D341Med (cell line): ENCODE measurements at places on chromosomes 1 and 21.

GRCh38 chr21:42027085-42027821 is 17.1 kb upstream of the ZBTB21 start:
- DNase-seq = no peak

DNA sequence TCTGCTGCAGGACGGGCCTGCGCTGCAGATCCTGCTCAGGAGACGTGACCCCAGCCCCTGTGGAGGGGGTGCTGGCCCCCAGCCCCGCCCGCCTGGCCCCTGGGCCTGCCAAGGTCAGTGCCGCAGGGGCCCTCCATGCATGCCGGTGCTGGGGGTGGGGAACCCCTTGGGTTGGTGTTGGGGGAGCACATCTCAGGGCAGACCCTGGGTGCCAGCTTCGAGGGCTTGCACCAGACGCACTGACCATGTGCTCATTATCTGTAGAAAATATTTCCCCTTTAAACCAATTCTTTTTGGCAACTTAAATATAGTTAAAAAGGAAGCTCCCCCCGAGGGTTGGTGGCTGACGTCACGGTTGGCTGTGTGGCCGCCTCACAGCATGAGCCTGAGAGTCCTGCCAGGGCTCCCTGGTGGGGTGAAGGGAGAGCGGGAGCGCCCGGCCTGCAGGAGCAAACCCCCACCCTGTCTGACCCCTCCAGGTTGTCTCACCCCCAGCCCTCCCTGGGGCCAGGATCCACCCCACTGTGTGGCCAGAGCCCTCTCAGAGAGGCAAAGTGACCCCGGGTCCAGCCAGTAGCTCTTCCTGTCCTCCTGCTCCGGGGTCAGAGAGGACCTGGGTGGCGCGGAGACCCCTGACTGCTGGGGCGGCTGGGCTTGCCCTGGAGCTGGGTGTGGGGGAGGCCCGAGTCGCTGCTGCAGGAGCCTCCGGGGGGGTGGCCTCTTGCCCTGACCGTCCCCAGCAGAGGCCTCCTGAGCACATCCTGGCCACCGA is 5.3 kb upstream of the PFKL start:
- DNase-seq = no peak

GRCh38 chr1:92708368-92708950 is 76.4 kb downstream of the EVI5 start:
- no peak for DNase-seq

DNA sequence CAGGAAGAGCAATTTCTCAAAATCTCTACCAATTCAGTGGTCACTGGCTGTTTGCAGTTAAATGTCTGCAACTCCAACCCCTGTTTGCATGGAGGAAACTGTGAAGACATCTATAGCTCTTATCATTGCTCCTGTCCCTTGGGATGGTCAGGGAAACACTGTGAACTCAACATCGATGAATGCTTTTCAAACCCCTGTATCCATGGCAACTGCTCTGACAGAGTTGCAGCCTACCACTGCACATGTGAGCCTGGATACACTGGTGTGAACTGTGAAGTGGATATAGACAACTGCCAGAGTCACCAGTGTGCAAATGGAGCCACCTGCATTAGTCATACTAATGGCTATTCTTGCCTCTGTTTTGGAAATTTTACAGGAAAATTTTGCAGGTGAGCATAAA is 167.2 kb downstream of the CRB1 start:
- DNase-seq = no peak

DNA sequence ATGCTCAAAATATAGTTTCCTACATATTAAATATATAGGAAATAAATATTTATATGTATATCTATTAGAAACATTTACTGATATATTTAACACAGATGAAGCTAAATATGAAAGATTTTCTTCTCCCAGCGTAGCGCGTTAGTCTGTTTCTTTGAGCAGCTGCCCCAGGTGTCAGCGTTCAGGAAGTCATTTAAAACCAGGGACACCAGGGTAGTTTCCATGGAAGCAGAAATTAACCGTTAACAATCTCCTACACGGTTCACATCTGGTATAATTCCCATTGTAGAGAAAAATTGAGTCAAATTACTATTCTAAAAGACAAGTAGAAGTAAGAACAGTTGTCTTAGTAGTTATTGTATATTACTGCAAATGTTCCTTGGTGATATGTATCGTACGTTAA is 1443.7 kb downstream of the MRPL39 start:
- no peak for DNase-seq

GRCh38 chr1:218255090-218255489 is 30.0 kb upstream of the RRP15 start:
- no peak for DNase-seq

DNA sequence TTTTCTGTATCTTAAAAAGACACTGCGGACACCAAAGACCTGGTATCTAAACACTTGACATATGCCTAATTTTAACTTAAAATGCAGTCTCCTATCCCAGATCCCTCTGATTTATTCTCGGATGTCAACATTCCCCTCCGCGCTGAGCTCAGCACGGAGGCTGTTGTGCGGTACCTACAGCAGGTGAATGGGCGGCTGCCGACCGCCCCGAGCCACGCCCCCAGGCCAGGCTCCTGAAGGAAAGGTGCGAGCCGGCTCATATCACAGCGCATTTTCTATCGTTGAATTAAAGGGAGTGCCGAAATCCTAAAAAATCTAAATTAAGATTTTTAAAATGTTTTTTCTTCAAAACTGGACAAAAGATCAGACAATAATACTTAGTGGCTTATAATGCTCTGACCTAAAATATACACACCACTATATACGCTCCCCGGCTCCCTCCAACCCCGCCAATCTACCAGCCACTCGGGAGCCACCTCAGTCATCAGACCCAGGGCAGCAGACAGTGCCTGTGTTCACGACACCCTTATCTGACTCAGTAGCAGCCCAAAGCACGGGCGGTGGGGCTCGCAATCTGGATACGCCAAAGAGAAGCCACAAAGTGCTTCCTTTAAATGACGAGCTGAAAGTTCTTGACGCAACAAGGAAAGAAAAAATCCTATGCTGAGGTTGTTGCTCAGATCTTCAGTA is 4.1 kb downstream of the WRAP73 start:
- no peak for DNase-seq

DNA sequence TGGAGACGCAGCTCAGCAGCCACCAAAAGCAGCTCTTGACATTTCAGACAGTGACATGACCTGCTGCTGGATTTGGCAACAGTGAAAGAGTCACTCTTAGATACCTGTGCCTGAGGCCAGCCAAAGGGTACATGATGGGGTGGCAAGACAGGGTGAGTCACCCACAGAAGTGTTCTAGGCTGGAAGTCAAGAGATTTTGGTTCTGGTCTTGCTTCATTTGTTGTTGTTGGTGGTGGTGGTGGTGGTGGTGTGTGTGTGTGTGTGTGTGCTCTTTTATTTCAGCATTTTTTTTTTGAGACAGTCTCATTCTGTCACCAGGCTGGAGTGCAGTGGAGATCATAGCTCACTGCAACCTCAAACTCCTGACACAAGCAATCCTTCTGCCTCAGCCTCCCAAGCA is 25.8 kb downstream of the SHISAL2A start:
- no peak for DNase-seq

GRCh38 chr1:32878637-32879041 is 7.7 kb upstream of the HPCA start:
- DNase-seq = no peak

DNA sequence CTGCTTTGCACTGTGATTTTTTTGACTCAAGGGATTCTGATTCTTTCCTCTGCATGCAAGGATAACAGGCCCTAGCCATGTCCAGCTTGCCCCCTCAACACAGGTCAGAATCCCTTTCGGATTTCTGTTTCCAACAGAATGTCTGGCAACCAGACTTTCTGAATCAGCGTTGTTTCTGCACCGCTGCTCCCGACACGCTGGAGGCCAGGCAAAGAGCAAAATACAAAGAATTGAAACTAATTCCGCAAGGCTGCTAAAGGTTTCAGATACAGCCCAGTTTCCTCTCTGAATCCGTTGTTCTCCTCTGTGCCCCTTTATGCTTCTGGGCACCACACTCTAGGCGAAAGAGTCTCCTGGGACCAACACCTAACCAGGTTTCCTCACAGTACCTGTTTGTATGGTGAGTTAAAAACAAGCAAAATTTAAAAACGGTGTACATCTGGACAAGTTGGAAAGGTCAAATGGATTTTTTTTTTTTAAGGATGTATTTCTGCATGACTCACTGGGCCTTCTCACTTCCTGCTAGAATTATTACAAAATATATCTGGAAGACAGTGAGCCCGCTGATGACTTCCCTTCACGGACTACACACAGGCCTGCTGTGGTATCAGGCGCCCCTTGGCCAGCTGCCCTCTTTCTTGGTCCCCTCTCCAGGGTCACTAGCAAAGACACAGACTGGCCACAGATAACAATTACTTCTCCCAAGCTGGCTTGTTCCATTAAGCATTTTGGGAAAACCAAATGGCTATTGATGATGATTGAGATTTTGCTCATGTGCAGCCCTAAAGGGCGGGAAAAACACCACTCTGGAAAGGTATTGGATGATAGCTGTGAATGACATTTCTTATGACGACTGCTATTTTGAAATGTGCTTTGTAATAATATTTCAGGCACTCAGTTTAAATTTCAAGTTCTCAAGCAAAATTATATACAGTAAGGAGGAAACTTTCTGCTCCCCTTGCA is 118.3 kb downstream of the TGFB2 start:
- DNase-seq = no peak

DNA sequence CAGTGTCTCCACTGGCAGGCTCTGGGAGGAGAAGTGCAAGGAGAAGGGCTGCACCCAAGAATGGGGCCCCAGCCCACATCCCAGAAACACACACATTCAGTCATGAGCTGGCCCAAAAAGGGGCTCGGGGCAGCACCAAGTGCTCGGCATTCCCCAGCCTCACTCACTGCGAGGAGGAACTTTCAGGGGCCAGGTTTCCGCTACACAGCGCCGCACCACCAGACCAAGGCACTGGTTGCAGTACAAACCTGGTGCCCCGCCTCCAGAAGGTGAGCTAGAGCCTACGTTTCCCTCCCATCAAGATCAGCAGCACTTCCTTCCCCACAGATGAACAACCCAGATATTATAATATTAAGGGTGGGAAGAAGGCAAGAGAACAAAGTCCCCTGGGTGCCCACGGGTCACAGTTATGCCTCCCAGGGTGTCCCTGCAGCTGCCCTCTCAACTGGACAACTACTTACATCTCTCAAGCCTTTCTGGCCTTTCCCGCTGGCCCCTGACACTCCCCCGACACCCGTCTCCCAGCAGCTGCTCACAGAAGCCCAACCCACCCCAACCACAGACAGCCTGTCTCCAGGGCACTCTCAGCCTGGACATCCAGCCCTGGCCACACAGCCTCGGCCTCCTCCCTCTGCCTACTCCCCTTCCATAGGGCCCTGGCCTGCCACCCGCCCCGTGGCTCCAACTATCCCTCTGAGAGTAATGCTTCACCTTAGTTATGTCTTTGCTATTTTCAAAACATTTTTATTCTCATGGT is 3.8 kb downstream of the PBXIP1 start:
- DNase-seq = no peak

- no peak for DNase-seq
Observed at GRCh38 chr1:192775631-192776030, 33.2 kb upstream of the RGS2 start.

GRCh38 chr21:22311741-22312462 is 1313.7 kb downstream of the NCAM2 start:
- DNase-seq = no peak

DNA sequence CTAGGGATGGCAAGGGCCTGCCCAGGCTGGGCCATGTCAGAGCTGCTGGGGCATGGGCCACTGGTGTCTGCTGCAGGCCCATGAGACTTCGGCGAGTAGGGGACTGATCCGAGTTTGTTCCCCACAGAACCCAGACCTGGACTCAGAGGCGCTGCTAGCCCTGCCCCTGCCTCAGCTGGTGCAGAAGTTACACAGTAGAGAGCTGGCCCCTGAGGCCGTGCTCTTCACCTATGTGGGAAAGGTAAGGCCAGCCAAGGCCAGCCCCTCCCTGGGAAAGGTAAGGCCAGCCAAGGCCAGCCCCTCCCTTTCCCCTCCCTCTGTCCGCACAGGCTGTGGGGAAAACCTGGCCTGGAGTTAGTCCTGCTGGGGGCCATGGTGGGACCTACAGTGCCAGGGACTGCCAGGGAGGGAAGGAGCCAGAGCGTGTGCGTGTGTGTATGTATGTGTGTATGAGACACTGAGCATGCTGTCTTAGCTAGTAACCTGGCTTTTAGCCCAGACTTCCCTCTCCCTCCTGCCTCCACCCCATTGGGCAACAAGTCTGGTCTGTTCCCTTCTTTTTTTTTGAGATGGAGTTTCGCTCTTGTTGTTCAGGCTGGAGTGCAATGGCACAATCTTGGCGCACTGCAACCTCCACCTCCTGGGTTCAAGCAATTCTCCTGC is 8.0 kb downstream of the FAAH start:
- no peak for DNase-seq

GRCh38 chr21:15928196-15928595 is 198.4 kb downstream of the USP25 start:
- DNase-seq = no peak

DNA sequence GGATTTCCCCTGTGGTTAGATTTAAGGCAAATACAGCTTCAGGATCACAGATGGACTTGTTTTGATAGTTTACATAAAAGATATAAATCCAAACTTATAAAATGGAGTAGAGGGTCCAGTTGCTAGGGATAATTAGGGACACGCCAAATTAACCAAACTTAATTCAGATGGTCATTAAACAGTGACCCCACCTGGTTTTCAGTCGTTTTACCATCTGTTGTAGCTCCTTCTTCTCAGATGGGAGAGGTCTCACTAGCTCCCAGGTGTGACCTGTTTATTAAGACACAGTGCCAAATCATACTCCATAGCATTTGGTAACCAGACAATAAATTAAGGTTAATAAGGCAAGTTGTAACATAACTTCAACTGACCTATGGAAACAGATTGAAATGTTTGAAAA is 8.1 kb upstream of the GADD45A start:
- DNase-seq = no peak

DNA sequence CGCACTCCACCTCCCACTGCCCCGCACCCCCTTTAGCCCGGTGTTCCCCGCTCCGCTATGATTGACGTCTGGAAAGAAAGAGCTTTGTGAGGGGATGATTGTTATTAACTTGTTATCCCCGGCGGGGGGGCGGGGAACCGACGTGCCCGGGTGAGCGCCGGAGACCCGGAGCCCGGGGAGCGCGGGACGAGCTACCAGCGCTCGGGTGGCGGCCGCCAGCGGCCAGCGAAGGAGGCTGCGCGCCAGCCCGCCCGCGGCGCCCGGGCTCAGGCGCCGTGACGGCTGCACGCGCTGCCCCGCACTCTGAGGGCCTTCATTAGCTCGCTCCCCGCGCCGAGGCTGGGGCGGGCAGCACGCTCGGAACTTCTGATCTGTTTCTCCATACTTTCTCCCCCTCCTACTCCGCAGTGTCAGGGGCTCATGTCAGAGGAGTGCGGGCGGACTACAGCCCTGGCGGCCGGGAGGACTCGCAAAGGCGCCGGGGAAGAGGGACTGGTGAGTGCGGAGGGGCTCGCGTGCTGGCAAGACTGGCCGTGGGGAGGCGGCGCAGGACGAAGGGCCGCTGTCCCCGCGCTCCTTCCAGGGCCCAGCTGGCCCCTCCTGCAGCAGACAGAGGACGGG is 2.1 kb downstream of the LHX8 start:
- DNase-seq = peak; percentile 82

GRCh38 chr1:243582326-243582725 is 267.7 kb downstream of the AKT3 start:
- no peak for DNase-seq

- DNase-seq = no peak
Observed at GRCh38 chr1:160665330-160666078, 18.7 kb upstream of the SLAMF1 start.

- DNase-seq = no peak
Observed at GRCh38 chr1:40861224-40862003, 749 bp downstream of the CITED4 start.

GRCh38 chr1:188423073-188423472 is 1594.3 kb downstream of the PLA2G4A start:
- DNase-seq = no peak

GRCh38 chr1:156445789-156446263 is 54.7 kb downstream of the MEF2D start:
- peak; percentile 90 for DNase-seq
